ENCODE measurements at places on chromosomes 7 and 10.
A peak's percentile ranks its signal among the peaks of the same experiment; 100 is the strongest.

DNA sequence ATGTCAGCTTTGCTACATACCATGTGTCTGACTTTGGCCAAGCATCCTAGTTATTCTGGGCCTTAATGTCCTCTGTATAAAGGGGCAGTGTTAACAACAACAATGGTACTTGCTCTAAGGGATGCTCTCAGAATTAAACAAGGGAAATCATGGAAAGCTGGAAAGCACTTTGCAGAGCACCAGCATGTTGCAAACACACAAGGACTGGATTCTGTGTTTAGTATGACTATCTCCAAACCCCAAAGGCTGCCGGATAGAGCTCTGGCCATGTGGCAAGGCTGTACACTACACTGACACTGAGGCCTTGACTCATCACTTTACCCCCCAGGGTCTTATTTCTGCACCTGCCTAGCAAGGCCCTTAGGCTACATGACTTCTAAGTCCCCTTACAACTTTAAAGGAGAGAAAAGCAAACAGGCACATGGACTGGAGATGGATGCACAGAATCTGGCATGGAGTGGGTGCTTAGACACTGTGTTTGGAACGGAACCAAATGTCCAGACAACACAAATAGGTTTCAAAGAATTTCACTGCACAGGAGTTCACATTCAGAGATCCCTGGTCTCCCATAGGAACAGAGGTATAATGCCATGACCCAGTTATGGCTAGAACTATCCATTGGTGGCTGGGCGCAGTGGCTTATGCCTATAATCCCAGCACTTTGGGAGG lies 74.6 kb downstream of the FAM13C start:
- DNase-seq, result no peak

DNA sequence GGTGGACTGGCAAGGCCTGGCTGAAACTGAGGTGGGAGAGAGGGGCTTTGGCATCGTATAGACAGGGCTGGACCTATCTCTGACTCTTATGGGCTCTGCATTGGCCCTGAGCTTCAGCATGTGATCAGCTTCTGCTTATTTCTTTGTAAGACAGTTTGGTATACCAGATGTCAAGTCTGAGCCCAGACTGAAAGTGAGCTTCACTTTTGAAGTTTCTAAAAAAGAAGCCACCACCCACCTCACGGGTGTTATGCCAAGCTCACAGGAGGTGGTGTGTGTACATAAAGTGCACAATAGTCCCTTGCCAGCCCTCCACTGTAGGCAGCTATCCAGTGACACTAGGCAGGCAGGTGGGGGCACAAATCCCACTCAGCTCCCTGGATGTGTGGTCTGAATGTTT lies 68.7 kb upstream of the SEPHS1 start:
- no peak for DNase-seq

- no peak for DNase-seq
Measured at GRCh38 chr7:43727003-43727402, 2.3 kb downstream of the COA1 start.

- DNase-seq, result no peak
Measured at GRCh38 chr7:91267171-91267955, 3.1 kb downstream of the FZD1 start.

DNA sequence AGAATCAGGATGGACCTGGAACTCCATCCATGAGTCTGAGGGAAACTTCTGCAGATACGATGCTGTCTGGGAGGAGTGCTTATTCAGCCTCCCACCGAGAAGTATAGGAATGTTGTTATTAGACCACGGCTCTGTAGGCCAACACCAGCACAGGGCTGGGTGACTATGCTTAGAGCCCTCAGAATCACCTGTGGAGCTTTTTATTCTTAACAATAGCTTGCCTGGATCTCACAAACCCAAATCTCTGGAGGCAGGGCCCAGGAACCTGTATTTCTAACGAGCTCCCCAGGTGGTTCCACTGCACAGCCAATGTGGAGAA lies 55.6 kb upstream of the ARID5B start:
- DNase-seq, result no peak

DNA sequence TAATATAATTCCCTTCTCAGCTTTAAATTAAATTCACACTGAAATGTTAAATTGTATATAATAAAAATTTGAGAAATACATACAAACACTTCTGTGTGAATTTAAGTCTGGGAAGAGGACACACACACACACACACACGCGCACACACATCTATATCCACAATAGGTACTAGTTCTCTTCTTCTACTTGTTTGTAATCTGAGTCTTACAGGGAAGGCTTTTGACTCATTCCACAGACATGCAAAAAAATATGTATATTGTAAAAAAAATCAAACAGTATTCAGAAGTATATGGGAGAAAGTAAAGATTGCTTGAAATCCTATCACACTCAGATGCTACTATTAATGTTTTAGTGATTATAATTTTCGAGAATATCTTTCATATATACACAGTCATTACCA lies 276.2 kb downstream of the MDFIC start:
- DNase-seq, result no peak

- peak; percentile 56 for DNase-seq
Measured at GRCh38 chr10:115417585-115418265, 324.6 kb downstream of the ATRNL1 start.

- no peak for DNase-seq
Measured at GRCh38 chr7:50695026-50695425, 87.7 kb downstream of the GRB10 start.

- no peak for DNase-seq
Measured at GRCh38 chr10:11437391-11438142, 173.9 kb downstream of the USP6NL start.

DNA sequence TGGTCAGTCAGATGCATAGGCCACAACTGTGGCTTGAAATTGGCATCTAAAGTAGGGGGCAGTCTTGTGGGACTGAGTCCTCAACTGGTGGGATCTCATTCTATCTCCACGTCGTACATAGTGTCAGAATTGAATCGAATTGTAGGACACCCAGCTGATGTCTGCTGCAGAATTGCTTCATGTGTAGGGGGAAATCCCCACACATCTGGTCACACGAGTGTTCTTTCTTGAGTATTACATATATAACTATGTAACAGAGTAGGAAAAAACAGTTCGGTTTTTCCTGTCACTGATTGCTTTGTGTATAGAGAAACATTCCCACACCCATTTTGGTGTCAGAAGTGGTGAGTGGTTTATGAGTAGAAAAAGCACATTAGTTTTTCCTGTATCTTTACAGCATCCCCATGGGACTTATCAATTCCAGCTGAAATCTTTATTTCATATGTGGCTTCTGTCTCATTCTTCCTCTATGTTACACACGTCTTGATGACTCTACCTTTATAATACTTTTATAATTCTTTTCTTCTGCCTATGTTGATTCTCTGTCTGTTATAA lies 79.4 kb upstream of the PCGF5 start:
- no peak for DNase-seq

DNA sequence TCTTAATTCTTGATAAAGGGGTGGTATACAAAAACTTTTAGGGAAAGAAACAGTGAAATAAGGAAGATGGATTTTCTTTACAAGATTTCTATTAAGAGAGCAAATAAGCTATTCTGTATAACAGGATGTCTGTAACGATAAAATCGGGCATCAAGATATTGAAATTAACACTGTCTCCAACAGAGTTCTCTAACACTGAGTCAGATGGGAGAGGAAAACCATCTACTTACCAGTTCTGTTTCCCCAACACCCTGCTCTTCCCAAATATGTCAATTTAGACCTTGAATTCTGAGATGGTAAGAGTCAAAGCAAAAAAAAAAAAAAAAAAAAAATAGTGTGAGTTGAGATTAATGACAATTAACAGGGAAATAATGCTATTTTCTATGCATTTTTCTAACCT lies 23.0 kb downstream of the SMURF1 start:
- no peak for DNase-seq

GRCh38 chr10:114397651-114398145 lies 6.6 kb downstream of the AFAP1L2 start:
- no peak for DNase-seq

- no peak for DNase-seq
Measured at GRCh38 chr10:71191551-71192076, 20.8 kb upstream of the UNC5B start.

GRCh38 chr10:124338276-124338925 lies 80.3 kb downstream of the OAT start:
- no peak for DNase-seq

- DNase-seq, result no peak
Measured at GRCh38 chr7:82018226-82018625, 248.4 kb upstream of the HGF start.

GRCh38 chr7:142519079-142520078 lies 229.9 kb upstream of the PRSS1 start:
- no peak for DNase-seq

- DNase-seq, result no peak
Measured at GRCh38 chr10:86099542-86100334, 266.9 kb downstream of the GRID1 start.

GRCh38 chr7:143216151-143216550 lies 5.7 kb upstream of the TAS2R40 start:
- DNase-seq, result no peak

DNA sequence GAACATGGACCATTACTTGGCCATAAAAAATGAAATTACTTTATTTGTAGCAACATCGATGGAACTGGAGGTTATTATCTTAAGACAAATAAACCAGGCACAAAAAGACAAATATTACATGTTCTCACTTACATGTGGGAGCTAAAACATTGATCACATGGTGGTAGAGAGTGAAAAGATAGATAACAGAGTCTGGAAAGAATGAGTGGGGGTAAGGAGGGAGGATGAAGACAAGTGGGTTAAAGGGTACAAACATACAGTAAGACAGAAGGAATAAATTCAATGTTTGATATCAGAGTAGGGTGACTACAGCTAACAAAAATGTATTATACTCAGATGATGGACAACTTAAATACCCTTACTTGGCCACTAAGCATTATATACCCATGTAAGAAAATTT lies 100.0 kb upstream of the WNT16 start:
- no peak for DNase-seq

GRCh38 chr10:100374200-100374655 lies 27.2 kb downstream of the SCD start:
- DNase-seq, result no peak

GRCh38 chr10:49361178-49361554 lies 34.7 kb downstream of the DRGX start:
- no peak for DNase-seq

DNA sequence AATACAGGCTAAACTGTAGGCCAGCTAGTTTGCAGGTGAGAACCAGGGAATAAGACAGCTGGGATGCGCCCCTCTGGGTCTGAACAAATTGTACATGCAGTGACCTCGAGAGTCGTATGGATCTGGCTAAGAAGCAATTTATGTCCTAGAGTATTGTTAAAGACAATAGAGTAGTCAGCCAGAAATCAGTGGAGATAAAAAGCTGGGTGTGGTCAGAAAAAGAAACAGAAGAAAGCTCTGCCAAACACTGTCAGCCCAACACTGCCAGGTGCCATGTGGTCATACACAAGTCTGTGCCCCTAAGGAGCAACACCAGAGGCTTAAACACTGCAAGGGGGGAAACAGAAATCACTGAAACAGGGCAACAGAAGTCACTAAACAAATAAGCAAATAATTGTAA lies 62.2 kb downstream of the CNOT4 start:
- DNase-seq, result no peak

GRCh38 chr10:73065441-73065840 lies 31.2 kb downstream of the P4HA1 start:
- DNase-seq, result no peak

DNA sequence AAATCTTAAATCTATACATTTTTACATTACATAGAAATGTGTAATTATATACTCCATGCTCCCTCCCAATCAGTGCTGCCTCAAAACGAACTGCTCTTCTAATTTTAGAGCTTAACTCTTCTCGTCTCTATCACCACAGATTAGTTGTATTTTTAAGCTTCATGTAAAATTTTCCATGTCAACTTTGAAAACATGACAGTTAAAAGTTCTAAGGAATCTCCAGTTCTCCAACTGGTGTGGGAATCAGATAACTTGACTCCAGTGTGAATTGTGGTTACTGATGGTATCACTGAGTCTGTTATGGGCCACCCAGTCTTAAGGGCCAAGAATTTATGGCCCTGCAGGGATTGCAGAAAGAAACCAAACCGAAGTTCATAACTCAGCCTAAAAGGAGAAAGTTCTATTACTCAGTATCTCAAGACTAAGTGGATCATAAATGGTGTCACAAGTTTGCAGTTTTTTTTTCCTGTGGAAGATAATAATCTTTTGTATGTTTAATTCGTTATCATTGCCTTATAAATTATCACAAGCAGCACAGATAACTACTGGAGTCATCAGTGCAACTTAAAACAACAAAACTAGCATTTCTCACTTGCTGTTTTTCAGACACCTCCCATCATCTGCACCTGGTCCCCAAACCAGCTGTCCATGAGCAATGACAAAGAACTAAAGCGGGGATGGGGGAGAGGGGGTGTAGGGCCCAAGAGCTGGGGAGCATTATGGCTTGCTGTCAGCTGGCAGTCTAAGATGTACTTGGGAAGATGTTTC lies 31.5 kb upstream of the KMT2E start:
- no peak for DNase-seq

- peak; percentile 92 for DNase-seq
Measured at GRCh38 chr10:110226543-110226925, 19.1 kb downstream of the MXI1 start.

- no peak for DNase-seq
Measured at GRCh38 chr10:104331208-104331838, 6.9 kb downstream of the ITPRIP start.

Data from GM20000 (cell line).